ENCODE measurements at places on chromosomes 1 and 21.

DNA sequence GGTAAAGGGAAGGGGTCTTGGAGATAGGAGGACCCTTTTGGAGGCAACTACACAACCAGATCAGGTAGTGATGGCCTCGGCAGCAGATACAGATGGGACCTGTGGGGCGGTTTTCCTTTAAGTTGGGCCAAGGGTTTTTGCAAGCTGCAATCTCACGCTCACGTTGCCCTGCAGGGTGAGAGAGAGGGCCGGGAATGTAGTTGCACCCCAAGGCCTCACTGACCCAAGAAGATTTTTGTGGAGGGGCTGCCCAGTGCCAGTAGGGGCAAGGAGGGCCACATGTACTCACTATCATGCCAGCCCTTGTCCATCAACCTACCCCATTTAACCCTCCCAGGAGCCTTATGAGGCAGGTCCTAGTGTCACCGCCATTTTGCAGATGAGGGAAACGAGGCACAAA is 57.7 kb upstream of the SELENON start:
- DNase-seq = no peak

DNA sequence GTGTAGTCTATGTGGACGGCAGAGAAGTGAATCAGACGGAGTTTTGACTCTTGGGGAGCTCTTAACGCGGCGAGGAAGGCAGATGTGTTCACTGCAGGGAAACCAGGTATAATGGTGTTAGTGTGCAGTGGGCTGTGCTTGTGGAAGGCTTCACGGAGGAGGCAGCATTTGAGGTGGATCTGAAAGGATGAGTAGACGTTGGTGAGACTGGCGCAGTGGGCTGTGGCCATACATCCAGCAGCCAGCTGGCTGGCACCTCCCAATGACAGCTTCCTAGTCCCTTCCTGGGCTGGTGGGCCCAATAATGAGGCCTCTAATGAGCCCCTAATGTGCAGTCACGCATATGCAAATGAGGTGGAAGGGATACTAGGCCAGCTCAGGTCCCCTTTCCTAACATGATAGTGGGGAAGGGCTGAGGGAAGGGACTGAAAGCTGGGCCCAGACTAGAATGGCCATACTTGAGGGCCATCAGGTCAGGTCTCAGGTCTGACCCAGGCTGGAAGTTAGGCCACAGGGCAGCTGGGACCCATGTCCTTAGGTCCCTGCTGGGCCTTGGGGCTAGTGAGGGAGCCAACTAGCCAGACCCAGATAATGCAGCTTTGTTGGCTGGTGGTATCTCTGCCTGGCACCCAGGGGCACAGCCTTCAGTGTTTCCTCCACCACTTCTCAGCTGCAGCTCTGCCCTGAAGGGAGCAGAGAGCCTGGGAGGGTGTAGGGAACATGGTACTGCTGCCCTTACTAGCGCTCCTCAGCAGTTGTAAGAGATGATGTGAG is 3.8 kb downstream of the MAP7D1 start:
- DNase-seq = no peak

- DNase-seq = peak; percentile 14
Observed at GRCh38 chr1:61056573-61057439, 25.6 kb upstream of the NFIA start.

GRCh38 chr1:47883963-47884362 is 113.2 kb downstream of the TRABD2B start:
- DNase-seq = no peak

- DNase-seq = no peak
Observed at GRCh38 chr21:40833184-40833583, 13.8 kb downstream of the DSCAM start.

DNA sequence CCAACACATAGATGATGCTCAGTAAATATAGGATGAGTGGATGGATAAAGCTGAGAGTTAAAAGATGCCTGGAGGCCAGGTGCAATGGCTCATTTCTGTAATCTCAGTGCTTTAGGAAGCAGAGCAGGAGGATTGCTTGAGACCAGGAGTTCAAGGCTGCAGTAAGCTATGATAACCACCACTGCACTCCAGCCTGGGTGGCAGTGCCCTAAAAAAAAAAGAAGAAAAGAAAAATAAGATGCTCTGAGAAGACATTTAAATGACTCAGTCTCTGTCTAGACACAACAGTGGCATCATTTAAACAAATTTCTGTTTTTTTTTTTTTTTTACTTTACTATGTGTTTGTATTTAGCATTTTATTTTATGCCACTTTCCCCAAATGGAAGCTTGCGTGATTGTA is 25.3 kb upstream of the IL19 start:
- DNase-seq = no peak

DNA sequence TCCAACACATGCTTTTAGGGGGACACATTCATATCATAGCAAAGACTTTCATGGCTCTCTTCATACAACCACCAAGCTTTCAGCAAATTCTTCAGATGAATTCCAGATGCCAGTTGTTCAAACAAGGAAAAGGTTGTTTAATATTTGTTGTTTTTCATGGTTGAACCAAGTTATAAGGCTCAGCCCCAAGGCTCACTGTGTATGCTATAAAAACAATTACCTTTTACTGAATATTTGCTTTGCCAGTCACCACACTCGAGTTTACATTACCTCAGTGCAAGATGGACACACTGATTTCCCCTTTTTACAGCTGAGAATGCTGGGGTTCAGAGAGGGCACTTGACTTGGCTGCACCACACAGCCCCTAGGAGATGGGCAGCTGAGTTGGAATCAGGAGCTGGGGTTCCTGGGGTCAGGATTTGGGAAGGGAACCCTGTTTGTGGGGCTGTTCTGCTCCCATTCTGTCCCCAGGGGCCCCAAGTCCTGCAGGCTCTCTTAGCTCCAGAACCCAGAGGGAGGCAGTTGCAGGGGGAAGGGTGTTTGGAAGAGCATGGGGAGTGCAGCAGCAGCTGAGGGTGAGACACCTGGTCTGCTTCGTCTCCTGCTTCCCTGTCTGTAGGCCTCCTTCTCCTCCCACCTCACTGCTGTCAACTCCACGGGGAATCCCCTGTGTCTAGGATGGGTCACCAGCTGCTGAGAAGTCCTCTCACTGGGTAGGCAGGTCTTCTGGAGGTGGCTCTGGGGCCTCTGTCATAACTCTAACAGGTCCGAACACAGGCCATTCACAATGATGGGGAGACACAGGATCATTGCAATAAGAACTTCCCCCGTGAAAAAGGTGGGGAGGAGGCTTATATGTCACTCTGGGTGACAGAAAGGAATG is 12.8 kb upstream of the TMPRSS2 start:
- DNase-seq = no peak

DNA sequence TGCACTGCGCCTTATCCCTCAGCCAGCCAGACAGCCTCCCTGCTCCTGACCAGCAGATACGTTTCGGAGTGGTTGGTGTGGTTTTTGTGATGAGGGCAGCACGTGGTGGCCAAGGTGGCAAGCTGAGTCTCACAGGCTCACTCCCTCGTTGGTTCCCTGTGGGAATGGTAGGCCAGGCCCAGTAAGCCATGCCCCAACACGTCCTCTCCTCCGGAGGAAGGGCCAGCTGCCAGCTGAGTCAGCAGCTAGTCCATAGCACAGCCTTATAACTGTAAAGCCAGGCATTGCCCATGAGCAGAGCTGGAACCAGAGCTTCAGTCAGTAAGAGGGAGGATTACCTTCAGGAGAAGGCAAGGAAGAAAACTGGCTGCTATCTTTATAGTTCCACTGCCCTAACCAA is 29.5 kb downstream of the SZRD1 start:
- no peak for DNase-seq

- no peak for DNase-seq
Observed at GRCh38 chr1:50793521-50793920, 166.5 kb downstream of the FAF1 start.

DNA sequence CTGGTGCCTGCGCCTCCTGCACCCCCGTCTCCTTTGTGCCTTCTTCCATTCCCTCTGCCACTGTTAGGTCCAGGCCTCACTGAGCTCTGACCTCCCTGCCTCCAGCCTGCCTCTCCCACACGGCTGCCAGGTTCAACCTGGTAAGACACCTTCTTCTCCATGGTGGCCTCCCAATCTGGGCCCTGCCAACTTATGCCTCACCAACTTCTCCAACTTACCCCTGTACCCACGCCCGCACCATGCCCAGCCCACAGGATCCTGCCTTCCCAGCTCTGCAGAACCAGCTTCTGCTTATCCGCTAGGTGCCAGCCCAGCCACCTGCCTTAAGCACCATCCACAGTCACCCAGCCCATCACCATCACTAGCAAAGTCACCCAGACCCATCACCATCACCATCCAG is 37.2 kb downstream of the PDE9A start:
- no peak for DNase-seq

DNA sequence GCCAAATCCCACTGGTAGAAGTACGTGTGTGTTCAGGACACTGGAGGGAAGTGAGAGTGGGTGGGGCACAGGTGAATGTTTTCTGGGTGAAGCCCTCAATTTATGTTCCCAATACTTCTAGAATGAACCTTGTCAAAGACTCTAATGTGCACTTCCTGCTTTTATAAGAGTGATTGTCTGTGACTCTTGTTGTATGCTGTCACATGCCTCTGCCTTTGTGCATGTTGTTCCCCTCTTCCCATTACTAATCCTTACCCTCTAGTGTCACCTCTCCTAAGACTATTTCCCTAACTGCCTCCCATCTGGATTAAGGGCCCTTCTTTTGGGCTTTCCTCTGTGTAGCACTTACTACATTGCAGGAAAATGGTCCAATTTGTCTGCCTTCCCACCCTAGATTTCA is 2.5 kb upstream of the LINGO4 start:
- DNase-seq = no peak

GRCh38 chr1:119210296-119210649 is 69.8 kb upstream of the WARS2 start:
- no peak for DNase-seq

DNA sequence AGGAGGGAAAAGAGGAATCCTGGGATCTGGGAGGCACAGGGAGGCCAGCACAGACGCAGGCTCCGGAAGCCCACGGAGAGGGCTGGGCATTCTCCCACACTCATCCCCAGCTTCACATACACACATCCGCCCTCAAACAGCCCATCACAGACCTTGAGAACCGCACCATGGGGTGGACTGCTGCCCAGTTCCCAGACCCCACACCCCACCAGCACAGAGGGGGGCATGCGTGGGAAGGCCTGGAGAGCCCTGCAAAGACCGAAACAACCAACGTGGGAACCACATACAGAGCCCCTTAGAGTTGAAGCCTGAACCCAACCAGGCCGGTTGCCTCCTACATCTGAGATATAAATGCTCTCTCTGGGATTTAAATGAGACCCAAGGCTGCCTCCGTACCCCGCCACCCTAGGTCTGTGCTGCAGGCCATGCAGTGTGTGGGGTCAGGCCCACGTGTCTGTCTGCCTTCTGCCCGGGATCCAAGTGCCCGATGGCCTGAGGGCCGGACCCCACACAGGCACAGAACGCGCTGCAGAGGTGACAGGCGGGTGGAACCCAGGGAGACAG is 126.2 kb upstream of the COL6A1 start:
- DNase-seq = no peak

DNA sequence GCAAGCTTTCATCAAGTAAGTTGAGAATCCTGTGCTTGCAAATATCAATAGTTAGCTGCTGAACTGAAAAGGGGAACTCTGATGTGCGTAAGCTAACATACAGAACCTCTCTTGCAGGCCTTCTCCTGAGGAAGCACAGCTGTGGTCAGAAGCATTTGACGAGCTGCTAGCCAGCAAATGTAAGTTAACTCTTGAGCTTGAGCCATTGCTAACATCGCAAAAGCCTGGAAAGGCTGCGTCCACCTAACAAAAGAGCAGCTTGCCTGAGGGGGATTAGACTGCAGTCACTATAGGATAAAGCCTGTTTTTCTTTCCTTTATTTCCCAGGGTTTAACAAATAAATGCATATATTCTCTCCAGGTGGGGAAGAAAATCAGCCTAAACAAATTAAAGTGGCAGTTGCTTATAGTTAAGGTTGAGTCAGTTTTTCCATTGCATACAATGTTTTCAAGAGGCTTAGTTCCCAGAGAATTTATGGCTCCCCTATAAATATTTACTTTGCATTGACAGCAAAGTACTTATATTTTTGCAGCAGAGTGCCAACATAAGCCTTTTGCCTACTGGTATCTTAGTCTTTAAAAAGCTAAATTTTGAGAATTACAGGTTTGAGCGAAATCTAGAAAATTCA is 1.5 kb downstream of the RGS2 start:
- no peak for DNase-seq

GRCh38 chr1:22074803-22075202 is 22.3 kb downstream of the CDC42 start:
- DNase-seq = no peak

- peak; percentile 15 for DNase-seq
Observed at GRCh38 chr1:201999625-202000238, 10.7 kb upstream of the ELF3 start.

- DNase-seq = no peak
Observed at GRCh38 chr1:225534135-225534534, 106.3 kb upstream of the LBR start.

- DNase-seq = no peak
Observed at GRCh38 chr1:8858112-8858668, 20.3 kb downstream of the ENO1 start.

GRCh38 chr1:18304151-18304869 is 176.4 kb upstream of the KLHDC7A start:
- DNase-seq = no peak
